ENCODE measurements at places on chromosomes 11 and 22. TPM values are rescaled to one million over a fixed set of nuclear protein-coding genes. Genes with fewer than 3 reads are reported as not detected.
A peak's percentile ranks its signal among the peaks of the same experiment; 100 is the strongest.

DNA sequence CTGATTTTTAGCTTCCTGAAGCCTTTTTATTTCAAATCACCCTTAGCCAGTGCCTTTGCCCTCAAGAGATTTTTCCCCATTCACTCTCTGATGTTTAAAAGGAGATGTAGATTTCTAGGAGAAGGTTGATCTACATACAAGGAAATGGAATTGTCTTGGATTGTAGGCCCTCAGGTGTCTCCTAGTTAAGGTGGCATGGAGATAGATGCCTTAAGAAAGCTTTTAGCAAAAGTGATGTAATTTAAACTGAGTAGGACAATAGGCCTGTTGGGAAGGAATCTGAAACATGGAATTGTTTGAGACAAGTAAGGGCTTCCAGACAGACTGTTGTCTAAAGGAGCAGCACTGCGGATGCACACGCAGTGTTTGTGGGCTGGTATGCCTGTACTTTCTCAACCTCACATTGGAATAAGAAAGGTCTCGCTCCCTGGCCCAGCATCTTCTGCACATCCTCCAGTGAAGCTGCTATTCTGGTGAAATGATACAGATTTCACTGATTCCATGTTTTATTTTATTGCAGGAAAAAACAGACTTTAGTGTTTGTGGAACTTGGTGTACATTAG, 69.8 kb upstream of the SLC25A18 start:
- no peak for DNase-seq

- DNase-seq, result no peak
Observed at GRCh38 chr22:49303781-49304461, 523.8 kb downstream of the BRD1 start.

The GSC2 gene
- not detected for total RNA-seq

- peak; percentile 78 for DNase-seq
Observed at GRCh38 chr22:35777335-35777975, 59.8 kb downstream of the APOL5 start.

The RAB6A gene
- total RNA-seq, result 173 TPM

The TMEM25 gene
- 50.0 TPM for total RNA-seq

DNA sequence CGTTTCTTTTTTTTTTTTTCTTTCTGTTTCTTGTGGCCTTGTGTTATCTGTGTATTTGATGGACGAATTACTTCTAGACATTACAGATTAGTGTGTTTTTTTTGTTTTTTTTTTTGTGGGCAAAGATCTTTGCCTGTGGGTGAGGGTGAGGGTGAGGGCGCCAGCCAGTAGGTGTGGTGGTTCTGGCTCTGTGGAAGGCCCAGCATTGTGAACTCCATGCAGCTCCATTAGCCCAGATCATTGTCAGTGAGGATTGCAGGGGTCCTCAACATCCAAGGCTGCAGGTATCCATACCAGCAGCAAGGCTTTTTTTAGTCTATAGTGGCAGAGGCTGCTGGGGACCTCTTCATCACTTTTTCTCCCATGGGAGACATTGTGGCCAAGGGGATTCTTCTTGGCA, 13.7 kb downstream of the BIRC2 start:
- no peak for DNase-seq

GRCh38 chr11:65892661-65893317, 2.3 kb downstream of the CCDC85B start:
- DNase-seq, result no peak

The MRGPRE gene
- total RNA-seq, result not detected

The CELSR1 gene
- 37.4 TPM for total RNA-seq

The SLC25A18 gene
- total RNA-seq, result 0.60 TPM

DNA sequence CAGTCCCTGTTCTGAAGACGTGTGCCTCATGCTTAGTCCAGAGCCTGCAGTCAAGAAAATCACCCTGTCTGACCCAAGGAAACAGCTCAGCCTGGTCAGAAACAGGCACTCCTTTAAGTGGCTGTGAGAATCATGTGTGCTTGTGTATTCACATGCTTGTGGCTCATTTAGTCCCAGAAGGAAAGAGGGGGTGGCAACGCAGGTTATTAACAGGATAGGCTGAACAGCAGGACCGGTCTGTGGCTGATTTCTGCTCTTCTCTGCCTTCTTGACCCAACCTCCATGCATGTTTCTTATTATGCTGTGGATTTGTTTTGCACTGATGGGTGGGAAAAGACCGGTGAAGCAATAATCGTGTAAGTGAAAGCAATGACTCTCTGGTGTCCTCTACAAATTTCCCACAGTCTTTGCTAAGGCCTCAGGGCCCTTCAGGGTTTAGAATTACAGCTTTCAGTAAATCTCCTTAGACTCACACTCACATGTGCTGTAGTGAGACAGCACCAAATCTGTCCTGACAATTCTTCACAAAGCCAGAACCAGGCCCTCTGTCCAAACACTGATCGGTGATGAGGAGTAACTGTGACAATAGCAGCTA, 288.1 kb downstream of the ETS1 start:
- no peak for DNase-seq

DNA sequence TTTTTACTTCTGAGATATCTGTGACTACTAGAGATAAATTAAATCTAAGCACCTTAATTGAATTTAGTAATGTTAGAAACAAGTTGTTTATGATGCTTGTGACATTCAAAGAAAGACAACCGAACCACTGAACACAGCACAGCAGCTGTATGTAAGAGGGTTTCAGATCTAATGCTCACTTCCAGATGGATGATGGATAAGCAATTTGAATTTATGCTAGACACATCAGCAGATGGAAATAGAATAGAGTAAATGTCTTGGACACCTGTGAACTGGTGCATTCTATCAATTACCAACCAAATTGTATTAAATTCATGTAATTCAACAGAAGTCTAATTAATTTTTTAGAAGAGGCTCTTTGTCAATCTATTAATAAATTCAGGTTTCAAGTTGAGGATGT, 306.3 kb downstream of the CNTN5 start:
- DNase-seq, result no peak

The MS4A7 gene
- total RNA-seq, result not detected
